ENCODE measurements at places on chromosomes 4 and X. TPM values are rescaled to one million over a fixed set of nuclear protein-coding genes. Genes with fewer than 3 reads are reported as not detected.

GRCh38 chr4:78545275-78546246, 6.0 kb upstream of the ANXA3 start:
- no peak for DNase-seq

DNA sequence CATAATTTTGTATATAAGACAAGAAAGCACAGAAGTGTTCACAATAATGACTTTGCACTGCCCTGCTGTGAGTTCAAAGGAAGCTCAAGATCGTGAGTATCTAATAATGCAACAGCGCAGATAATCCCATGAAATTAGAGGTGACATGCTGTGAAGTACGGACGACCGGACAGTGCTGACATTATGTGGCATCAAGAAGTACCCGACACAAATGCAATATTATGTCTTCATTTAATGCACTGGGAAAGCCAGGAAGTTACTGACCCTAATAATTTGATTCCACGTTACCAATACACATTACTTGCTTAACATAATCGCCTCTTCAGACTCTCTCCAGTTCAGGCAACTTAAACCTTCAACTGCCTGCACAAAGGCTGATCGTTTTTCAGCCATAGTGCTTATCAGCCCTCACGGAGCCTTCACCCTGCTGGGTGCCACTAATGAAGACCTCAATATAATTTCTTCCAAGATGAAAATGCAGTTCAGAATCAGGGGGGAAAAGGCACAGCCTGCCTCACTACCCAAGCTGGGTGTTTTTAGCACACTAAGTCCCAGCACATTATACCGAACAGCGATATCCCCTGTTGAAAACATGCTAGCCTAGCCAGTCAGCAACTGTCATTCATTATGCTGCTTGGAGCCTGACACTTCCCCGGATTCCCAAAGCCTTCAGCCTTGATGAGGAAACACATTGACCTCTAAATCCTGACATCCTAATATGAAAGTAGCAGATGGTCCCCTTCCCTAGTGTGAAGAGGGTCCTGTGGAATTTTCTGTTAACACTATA, 56.1 kb downstream of the SLC7A11 start:
- DNase-seq = no peak

GRCh38 chr4:80124246-80125211, 51.5 kb upstream of the ANTXR2 start:
- DNase-seq = no peak

DNA sequence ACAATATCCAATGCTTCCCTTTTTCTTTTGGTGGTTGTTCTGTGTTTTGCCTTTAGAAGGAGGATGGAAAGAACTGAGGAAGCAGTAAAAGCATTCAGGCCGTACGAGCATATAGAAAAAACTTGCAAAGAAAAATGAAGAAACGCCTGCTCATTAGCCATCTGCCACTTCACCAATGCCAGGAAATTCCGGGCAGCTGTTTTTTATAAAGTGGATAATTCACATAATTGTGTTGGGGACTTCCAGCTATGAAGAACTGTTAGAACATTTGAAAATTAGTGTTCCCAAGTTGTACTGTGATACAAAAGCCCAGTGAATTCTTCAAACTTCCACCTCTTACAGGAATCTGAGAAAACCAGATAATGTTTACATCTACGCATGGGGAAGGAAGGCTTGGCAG, 11.7 kb downstream of the RELL1 start:
- DNase-seq = no peak

DNA sequence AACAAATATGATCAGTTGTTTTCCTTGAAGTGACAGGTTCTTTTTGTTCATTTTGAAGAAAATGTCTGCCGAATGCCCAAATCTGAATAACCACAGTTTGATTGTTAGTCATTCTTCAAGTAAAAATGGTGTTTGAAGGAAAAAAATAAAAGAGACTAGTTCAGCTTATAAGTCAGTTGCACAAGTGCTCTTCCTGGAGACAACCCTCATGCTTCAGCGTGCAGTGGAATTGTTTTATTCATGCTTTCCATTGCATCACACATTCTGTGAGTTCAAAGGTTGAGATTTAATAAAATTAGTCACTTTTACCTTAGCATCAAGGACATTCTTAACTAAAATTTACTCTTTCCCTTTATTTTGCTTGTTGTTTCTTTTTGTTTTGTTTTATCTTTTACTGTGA, 404.9 kb downstream of the ZNF674 start:
- no peak for DNase-seq

F9 gene
- total RNA-seq = not detected

- no peak for DNase-seq
These were observed 76.8 kb downstream of the IL15 start for GRCh38 chr4:141713185-141713584.

AFM gene
- not detected for total RNA-seq

- no peak for DNase-seq
These were observed 135.9 kb downstream of the PRKX start for GRCh38 chrX:3577551-3577950.

DNA sequence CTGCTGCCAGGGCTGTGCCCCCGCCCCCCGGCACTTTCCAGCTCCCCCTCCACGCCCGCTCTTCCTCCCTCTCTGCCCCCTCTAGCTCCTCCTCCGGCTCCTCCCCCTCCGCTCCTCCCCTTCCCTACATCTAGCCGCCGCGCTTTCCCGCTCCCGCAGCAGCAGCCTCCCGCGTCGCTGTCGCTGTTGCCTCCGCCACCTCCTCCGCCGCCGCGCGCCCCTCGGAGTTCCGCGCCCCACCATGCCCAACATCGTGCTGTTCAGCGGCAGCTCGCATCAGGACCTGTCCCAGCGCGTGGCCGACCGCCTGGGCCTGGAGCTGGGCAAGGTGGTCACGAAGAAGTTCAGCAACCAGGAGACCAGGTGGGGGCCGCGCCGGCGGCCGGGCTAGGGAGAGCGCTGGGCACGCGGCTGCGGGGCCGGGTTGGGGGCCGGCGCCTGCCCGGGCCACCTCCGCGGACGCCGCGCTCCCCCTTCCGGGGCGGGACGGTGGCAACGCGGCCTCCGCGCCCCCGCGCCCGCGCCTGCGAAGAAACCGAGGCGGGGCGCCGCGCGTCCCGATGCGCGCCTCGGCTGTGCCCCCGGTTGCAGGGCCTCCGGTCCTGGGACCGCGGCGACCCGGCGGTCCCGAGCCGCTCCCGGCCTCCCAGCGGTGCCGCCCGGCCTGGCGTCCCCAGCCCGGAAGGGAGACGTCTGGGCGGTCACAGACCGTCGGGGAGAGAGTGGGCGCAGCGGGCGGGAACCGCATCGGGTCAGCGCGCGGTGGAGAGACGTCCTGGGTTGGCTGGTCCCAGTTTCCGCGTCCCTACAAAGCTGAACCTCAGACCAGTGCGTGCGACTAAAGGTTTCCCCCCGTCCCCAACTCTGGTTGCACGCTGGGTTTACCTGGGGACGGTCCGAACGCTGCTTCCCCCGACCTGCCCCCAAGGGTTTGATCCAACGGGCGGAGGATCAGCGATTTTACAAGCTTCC, at the start of gene PRPS2:
Gene PRPS2 (plus strand): TSS at position 156 of the 972 bp plus-strand sequence. CDS start 86 bp downstream, at position 242.
- peak; percentile 54 for DNase-seq

DNA sequence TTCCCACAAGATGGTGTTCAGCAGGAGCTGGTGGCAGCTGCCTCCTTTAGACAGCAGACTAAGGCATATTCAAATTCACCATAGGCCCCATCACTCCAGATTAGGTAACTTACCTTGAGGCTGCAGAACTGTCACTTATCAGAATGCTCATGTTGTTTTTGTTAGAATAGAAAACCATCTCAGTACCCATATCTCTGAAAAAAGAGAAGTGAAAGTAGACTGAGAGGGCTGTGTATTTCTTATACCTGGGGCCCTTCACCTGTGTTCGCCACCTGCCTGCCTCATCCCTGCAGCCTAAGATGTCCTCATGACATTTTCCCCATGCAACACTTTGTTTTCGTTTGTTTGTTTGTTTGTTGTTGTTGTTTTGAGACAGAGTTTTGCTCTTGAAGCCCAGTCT, 32.9 kb upstream of the SPRY1 start:
- DNase-seq = no peak

DNA sequence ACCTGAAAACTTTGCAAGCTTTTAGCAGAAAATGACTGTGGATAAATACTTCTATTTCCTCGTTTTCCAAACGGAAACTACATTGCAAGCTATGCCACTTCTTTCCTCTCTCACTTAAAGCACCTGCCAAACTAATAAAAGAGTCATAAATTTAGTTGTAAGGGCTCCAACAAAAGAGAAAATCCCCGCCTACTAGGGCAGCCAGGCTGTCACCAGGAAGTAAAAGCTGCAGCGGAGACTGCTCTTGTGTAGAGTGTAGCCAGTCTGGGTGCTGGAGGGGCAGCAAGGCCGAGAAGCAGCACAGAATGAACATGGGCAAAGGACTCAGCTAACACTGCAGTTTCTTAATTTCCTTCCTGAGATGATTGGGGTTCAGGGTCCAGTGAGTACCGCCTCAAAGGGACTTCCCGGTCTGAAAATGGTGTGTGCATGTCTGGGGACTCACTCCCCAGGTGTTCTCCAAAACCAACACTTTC, 89.3 kb upstream of the MAML3 start:
- no peak for DNase-seq

DNA sequence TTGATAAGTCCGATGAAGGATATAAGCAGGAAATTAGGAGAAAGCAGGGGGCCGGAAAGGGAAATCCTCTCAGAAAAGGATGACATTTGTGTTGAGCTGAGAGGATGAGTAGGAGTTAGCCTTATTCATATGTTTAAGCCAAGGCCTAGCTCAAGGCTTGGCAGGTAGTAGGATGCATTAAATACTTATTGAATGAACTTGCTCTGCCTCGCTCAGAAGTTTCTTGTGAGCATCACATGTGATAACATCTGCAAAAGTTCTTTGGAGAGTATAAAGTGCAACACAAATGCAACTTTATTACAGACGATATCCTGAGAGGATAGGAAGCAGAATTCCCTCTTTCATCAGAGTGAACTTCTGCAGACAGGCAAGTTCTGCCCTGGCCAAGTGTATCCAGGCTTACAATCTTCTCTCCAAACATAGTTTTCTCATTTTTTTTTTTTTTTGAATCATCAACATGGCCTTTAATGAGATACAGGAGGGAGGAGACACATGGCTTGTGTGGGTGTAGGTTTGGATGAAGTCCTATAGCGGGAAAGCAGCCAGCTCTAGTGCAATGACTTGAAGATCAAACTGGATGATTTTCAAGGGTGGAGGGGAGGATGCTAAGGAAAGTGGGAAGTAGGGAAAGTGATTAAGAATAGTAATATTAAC, 48.1 kb downstream of the LUZP4 start:
- DNase-seq = no peak

GRCh38 chr4:70725633-70726032, 3.9 kb downstream of the RUFY3 start:
- DNase-seq = no peak

GRIA2 gene
- total RNA-seq = not detected

GRCh38 chr4:6331018-6331417, 61.4 kb downstream of the WFS1 start:
- DNase-seq = no peak

- no peak for DNase-seq
These were observed 19.8 kb downstream of the GAGE1 start for GRCh38 chrX:49618574-49618973.

- no peak for DNase-seq
These were observed 72.0 kb upstream of the GPM6A start for GRCh38 chr4:175884048-175884447.

RCHY1 gene
- total RNA-seq = 47.9 TPM

SEL1L3 gene
- 3.4 TPM for total RNA-seq

GRCh38 chr4:40938337-40938736, 188.6 kb downstream of the NSUN7 start:
- no peak for DNase-seq

DNA sequence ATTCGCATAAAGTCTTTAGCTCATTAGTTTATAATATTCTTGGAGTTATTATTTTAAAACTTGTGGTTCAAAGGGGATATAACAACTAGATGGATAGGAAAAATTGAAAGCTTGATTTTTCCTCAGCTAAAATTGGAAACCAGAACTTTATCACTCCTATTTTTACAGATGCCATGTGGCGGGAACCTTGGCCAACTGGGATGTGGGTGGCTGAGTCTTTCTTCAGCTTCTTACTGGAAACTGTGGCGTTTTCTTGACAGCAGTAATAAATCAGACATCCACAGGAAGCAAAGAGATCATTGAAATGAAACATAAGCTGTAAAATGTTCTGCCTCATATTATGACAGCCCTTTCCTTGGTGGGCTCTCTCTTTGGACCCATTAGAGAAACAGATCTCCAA, 84.1 kb downstream of the SPATA18 start:
- no peak for DNase-seq

GRCh38 chr4:128682942-128683666, 126.4 kb upstream of the JADE1 start:
- no peak for DNase-seq

- DNase-seq = peak; percentile 17
These were observed 87.3 kb downstream of the PRSS12 start for GRCh38 chr4:118265312-118266144.

PDGFC gene
- 18.2 TPM for total RNA-seq

DNA sequence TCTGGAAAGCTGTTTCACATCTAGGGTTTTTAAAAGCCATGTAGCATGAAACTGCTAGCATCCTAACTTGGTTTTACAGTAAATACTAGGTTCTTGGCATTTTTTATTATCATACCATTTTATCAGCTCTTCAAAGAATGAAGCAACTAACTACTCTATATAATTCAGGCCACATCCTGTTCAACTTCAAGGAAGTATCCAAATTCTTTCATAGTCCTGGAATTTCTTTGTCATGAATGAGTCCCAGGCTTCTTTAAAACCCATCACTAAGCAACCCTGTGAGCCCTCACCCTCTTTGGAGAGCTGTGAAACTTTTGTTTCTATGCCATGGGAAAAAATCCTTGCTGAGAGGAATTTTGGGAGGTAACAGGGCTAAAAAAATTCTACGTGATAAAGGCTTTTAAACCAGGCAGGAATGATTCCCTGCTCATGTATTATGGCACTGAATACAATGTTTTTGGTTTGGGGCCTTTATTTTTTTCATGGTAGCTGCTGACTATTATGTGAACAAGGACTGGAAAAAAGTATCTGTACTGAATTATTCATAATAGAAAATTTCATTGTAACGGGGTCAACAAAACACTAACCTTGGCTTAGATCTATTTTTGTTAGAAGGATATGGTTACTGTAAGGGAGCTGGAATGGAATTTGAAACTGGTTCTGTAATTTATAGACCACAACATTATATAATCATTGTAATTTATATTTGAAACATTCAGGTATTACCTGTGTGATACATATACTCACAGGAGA, 164.9 kb downstream of the DCTD start:
- DNase-seq = no peak

DNAAF6 gene
- not detected for total RNA-seq

HSD17B13 gene
- total RNA-seq = 0.28 TPM

DNA sequence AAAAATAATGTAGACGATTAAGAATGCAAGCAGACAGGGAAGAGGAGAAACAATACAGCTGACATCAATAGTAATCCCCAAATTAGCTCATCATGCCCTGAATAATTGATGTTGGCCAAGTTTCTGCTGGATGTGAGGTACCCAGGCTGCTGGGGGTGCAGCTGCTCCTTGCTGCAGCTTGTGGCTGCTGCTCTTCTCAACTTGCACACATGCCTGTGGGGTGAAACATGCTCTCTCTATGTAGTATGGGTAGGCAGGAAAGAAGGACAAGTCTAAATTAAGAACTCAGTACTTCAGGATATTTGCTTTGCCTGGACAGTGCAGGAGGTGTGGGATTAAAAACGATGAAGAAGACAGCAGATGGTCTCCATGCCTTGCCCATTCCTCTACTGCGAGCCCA, 16.7 kb downstream of the EDA2R start:
- DNase-seq = no peak

RAB41 gene
- total RNA-seq = not detected

- no peak for DNase-seq
These were observed 39.3 kb upstream of the FHDC1 start for GRCh38 chr4:152896811-152897210.
